CD4-positive, alpha-beta T cell treated with Interferon alpha-2 for 1 hour (primary cell): ENCODE measurements at places on chromosomes 5 and 9.

GRCh38 chr5:2742921-2743679 lies 8.4 kb downstream of the IRX2 start:
- no peak for DNase-seq

DNA sequence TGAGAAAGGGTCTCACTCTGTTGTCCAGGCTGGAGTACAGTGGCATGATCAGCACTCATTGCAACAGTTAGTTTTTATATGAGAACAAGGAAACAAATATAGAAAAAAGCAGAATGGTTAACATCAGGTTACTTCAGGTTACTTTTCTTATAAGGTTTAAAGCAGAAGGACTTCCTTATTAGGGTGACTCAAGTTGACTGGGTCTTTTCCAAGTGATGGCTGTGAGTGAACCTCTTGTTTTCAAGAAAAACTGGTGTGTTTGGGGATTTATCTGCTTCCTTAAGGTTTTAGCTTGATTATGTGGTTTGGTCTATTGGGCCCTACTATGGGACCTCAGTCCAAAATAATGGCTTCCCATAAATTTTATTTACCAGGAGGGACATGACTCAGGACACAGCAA lies 99.2 kb downstream of the ARRDC3 start:
- DNase-seq, result no peak

- no peak for DNase-seq
These were observed 403.5 kb upstream of the ST8SIA4 start for GRCh38 chr5:101306391-101307137.

- no peak for DNase-seq
These were observed 82.5 kb downstream of the ESM1 start for GRCh38 chr5:54902791-54903473.

- DNase-seq, result no peak
These were observed 577.0 kb upstream of the DAB2 start for GRCh38 chr5:40001796-40002195.

DNA sequence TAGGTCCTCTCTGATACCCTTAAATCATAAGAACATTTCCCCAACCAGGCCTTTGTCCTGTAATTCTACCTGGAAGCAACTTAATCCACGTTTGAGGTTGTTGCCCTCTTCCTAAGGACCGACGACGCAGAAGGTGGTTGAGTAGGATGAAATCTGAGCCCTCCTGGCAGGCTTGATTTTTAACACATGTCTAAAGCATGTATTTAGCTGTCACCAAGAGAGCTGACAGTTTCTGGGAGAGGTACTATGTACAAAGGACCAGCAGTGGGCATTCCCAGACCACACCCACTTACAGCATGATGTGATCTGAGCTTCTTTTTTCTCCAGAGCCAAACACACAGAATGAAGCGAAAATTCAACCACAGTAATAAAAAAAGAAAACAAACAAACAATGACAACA lies 260.9 kb downstream of the SH3GL2 start:
- DNase-seq, result no peak

GRCh38 chr9:77595426-77596095 lies 52.6 kb downstream of the GNA14 start:
- DNase-seq, result no peak

DNA sequence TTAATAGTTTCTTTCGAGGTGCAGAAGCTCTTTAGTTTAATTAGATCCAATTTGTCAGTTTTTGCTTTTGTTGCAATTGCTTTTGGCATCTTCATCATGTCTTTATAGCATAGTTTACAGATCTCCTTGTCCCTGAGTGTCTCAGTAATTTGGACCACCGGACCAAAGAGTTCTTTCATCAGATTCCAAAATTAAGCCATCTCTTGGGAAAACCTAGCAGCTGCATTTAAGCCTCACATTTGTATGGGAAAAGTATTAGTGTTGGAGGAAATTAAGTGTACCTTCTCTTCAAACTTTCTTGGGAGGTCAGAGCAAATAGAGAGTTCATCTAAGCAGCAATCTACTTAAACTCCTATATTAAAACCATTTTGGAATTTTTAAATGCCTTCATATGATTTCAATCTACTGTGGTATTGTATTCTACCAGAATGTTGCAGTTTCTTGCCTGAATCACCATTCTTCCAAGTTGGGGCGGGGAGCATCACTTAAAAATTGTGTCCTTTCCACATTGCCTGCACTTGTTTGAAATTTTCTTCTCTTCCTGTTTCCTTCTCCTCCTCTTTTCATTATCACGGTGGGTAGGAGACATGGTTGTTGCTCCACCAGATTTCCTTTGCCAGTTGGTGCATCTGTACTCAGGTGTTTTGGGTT lies 97.3 kb upstream of the DAB2 start:
- DNase-seq, result no peak

DNA sequence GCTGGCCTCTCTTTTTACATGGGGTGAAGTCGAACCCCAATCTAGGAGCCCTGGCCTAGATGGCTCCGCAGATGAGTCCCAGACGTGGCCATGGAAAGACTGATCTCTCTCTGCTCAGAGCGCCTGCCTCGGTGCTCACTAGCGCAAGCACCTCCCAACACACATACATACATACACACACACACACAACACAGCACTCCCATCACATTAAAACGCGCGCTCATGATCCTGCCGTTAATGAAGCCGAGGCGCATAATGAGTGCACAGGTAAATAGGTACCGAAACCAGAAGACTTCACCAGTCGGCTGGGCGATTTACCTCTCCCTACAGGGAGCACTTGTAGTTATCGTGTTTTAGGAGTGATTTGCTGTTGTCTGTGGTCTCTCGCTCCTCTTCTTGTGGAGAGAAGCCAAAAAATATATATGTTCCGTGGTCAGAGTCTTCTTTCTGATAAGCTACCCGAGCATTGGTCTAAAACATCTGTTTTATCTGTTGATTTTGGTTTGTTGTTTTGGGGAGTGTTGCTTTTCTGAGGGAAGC lies 207.7 kb downstream of the MEF2C start:
- DNase-seq, result no peak

- DNase-seq, result no peak
These were observed 1035.1 kb downstream of the DTWD2 start for GRCh38 chr5:117953272-117953671.

GRCh38 chr9:125470767-125471580 lies 209.3 kb downstream of the GAPVD1 start:
- DNase-seq, result no peak

GRCh38 chr9:17004500-17004899 lies 130.3 kb upstream of the CNTLN start:
- no peak for DNase-seq

DNA sequence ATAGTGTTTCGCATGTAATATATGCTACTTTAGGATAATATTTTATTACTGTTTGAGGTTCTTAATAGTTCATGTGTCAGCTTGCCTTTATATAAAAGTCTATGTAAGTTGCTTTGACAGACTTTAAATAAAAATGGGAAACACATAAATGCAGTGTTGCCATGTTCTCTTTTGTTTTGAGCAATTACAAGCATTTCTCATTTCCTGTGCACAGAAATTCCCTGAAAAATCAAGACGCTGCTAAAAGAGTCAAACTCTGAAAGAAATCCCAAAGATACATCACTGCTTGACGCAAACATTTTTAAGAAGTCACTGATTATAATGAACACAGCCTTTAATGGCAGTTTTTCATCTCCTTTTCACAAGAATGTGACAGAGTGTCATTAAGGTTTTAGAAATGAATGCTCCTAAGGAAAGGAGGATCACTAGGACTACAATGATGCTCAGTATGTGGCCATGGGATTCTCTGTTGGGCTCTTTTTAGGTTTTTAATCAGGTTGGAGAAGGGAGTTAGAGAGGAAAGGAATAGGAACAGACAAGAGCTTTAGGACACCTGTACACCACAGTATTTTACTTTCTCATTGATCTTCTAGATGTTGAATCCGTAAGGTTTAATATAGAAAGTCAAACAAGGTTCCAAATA lies 29.4 kb downstream of the ZCCHC7 start:
- no peak for DNase-seq

GRCh38 chr5:123690821-123691220 lies 178.8 kb downstream of the CSNK1G3 start:
- DNase-seq, result no peak

- no peak for DNase-seq
These were observed 18.8 kb upstream of the ALDH1B1 start for GRCh38 chr9:38373679-38374078.
